ENCODE measurements at places on chromosomes 3 and 15.

GRCh38 chr15:83016906-83017305 lies 5.5 kb upstream of the C15orf40 start:
- no peak for DNase-seq

GRCh38 chr3:111904376-111905241 lies 45.5 kb downstream of the PHLDB2 start:
- DNase-seq, result peak; percentile 51

DNA sequence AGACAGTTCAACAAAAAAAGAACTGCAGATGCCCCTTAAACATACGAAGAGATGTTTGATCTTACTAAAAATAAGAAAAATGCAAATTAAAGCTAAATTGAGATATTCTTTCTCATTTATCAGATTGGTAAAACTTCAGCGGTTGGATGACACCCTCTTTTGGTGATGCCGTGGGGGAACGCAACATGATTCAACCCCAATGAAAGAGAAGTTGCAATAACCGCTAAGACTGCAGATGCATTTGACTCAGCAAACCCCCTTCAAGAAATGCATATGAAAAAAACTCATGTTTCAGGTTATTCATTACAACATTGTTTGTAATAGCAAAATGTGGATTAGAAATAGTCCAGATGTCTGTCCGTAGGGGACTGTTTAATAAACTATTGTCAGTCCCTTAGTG lies 3.6 kb downstream of the KLHL6 start:
- no peak for DNase-seq

- DNase-seq, result peak; percentile 5
Measured at GRCh38 chr15:49848282-49848724, 227.5 kb downstream of the DTWD1 start.

Data from HTR-8/SVneo (cell line).